ENCODE measurements at places on chromosomes 1 and 21.

DNA sequence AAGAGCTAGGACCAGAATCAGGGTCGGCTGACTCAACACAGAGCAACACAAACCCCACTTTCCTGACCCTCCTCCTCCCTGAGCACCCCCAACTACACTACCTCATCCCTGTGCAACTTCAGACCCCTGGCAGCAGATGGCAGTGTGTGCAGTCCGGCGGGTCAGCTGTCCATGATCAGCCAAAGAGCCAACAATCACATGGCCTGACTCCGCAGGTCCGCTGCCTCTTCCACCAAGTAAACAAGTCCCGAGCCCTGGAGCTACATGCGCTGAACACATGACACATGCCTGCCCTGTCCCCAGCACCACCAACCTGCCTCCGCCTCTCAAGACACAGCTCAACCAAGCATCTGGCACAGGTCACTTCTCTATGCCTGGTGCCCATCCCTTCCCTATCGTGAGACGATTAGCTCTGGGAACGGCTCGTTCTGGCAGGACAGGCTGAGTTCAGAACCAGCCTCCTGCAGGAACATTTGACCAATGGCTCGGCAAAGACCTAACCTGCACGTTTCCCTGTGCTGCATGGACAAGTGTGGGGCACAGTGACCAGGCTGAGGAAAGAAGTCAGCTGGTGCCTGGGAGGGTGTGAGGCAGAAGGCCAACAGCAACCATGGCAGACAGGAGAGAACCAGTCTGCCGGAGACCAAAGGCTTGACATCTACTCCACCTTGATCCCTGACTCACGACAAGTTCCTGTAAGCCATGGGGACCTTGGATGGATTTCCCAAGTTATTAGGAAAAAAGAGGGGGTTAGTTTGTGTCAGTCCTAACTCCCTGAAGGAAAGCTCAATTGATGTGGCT lies 60.3 kb downstream of the CD46 start:
- no peak for DNase-seq

- DNase-seq: no peak
These were observed 28.3 kb upstream of the ENAH start for GRCh38 chr1:225681231-225681630.

GRCh38 chr1:216054600-216054999 lies 368.6 kb downstream of the USH2A start:
- DNase-seq: no peak

GRCh38 chr1:93357242-93357641 lies 11.5 kb downstream of the DR1 start:
- no peak for DNase-seq

DNA sequence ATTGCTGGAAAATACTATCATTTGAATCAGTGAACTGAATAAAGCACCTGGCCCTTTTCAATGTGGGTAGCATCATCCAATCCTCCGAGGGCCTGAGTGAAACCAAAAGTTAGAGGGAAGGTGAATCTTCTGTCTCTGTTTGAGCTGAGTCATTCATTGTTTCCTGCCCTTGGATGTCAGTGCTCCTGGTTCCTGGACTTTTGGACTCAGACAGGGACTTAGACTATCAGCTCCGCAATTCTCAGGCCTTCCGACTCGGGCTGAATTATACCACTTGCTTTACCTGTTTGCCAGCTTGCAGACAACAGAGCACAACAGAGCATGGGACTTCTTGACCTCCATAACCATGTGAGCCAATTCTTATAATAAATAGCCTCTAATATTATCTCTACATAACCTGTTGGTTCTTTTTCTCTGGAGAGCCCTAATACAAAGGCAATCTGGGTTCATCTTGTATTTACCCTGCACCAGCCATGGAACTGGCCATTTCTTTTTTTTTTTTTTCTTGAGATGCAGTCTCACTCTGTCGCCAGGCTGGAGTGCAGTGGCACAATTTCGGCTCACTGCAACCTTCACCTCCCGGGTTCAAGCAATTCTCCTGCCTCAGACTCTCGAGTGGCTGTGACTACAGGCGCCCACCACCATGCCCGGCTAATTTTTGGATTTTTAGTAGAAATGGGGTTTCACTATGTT lies 19.2 kb upstream of the VASH2 start:
- DNase-seq: no peak

Measured in liver (tissue), 10 donors.